ENCODE measurements at places on chromosomes 6 and 20.
A peak's percentile ranks its signal among the peaks of the same experiment; 100 is the strongest.

DNA sequence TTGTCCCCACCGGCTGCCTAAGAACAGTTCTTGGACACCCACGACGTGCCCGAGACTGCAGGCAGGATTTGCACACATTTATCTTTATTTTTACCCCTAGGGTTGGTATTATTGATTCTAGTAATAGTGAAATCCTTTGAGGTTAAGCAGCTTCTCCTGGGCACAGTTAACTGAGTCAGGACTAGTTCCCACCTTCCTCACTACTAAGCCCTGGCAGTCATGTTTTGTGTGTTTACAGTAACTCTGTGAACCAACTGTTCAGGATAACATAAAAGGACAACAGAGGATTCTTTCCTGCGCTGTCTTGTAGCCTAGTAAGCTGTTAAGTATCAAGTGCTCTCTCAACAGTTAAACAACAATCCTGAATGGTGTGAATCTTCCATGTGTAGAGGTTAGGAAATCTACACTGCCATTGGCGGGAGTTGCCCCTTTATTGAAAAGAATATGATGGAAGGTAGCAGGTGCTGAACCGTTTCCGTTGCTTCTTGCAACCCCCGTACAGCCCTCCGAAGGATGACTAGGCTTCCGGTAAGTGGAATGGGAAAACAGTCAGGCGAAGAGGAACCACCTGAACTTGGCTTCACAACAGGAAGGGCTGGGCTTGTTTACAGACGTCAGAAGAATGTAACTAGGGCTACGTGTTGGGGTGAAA is 979 bp upstream of the SOD2 start:
- DNase-seq = no peak

DNA sequence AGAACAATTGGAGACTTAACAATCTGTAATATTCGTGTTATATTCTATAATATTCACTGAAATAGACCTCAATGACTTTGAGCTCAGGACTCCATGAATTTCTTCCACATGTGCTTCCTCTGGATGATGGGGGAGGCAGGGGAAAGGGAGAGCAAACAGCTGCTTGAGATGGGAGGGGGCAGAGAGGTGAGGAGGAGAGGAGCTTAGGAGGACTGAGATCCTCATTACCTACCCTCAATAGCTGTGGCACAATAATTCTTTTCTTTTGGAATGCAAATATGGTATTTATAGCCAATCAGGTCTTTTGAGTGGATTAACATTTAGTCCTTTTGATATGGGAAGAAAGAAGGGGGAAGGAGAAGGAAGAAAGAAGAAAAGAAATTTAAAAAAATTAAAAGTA is 64.1 kb upstream of the ZNF217 start:
- no peak for DNase-seq

DNA sequence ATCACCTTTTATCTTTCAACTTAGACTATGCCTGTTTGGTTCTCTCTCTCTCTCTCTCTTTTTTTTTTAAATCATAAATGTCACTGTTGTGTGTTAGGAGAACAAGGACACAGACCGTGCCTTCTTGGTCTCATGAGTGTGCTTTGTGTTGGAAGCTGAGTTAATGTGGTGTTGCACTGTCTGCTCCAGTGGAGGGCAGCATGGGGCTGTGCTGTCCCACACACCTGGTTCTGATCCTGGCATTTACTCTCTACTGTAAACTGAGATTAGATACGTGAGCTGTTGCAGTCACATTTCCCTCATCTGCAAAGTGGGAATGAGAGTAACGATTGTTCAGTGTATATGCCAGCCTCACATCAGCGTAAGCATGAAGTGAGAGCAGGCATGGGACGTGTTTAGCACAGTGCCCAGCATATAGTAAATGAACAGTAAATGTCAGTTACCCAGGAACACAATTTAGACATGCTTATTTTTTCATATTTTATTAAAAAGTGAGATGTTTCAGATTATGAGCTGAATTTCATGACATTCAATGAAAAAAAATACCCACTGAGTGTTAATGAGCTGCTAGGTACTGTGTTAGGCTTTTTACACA is 161.1 kb downstream of the FARS2 start:
- DNase-seq = no peak

- no peak for DNase-seq
Observed at GRCh38 chr20:9076440-9076839, 7.6 kb downstream of the PLCB4 start.

GRCh38 chr20:48826883-48827771 is 672 bp downstream of the PREX1 start:
- DNase-seq = peak; percentile 29

DNA sequence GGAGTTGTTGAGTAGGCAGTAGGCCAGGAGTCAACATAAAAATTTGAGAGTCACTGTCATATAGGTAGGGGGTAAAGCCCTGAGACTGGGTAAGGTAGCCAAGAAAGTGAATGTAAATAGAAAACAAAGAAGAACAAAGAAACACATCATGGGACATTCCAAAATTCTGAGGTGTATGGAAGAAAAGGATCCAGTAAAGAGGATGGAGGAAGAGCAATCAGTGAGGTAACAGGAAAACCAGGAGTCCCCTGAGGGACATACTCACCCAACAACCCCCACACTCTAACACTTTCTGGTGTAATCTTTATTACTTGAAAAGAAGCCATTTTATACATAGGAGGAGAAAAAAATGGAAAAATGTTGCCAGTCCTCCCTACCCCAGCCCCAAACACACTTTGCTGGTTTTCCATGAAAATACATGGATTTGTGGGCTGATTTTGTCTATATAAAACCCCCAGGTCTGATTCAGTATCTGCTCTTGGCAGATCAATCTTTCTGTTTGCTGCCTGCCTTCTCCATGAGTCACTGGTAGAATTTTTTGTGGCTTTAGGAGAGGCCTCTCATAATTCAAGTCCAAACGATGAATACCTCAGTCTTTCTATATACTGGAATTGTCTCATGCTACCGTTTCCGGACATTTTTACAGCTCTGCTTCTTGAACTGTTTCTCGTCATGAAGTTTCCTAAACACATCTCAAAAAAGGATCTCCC is 271.4 kb upstream of the MAN1A1 start:
- no peak for DNase-seq

GRCh38 chr6:13373488-13373886 is 45.1 kb upstream of the TBC1D7 start:
- no peak for DNase-seq

DNA sequence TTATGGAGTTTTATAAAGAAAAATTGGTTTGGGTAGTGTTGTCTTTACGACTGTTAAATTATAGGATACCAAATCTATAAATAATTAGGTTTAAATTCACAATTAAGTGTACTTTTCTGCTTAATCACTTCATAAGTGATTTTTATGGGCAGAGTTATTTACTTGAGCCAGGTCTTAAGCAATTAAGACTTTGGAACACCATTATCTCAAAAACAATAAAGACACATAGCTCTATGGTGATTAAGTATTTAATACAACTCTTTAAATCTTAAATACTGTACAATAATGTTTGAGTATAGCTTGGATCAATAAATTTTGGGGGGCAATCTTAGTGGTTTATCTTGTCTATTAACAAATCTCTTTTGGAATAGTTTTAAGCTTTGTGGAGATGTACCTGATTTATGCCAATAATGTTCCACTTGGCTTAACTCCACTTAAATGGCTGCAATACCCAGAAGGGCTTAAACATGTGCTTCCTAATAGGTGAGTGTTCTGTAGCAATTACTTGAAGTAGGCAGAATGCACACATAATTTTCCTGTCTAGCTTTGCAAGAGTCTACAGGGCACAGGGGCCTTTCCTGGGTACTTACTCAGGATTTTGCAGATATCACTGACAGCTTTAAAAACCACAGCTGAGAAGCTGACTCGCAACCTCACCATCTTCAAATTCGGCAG is 7.5 kb downstream of the FERMT1 start:
- no peak for DNase-seq

GRCh38 chr6:137799950-137800568 is 67.0 kb upstream of the TNFAIP3 start:
- DNase-seq = peak; percentile 13

GRCh38 chr6:133568970-133569889 is 319.7 kb upstream of the TCF21 start:
- peak; percentile 33 for DNase-seq

DNA sequence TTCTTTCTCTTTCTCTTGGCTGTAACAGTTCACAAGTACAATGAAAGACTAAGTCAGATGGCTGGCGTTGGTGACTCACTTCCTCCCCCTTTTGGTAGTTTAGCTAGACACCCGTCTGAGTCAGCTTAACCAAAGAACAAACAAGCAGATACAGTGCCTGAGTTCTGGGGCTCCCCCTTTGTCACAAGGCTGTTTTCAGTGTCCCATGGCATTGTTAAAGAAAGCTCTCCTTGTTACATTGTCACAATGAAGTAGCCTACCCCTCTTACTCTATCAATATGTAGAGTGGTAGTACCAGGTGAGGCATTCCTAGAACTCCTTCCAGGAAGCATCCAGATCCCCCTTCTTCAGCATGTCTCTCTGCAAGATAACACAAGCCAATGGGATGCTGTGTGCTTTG is 38.6 kb downstream of the KIAA0408 start:
- peak; percentile 7 for DNase-seq

GRCh38 chr6:19869464-19869863 is 32.3 kb downstream of the ID4 start:
- no peak for DNase-seq

DNA sequence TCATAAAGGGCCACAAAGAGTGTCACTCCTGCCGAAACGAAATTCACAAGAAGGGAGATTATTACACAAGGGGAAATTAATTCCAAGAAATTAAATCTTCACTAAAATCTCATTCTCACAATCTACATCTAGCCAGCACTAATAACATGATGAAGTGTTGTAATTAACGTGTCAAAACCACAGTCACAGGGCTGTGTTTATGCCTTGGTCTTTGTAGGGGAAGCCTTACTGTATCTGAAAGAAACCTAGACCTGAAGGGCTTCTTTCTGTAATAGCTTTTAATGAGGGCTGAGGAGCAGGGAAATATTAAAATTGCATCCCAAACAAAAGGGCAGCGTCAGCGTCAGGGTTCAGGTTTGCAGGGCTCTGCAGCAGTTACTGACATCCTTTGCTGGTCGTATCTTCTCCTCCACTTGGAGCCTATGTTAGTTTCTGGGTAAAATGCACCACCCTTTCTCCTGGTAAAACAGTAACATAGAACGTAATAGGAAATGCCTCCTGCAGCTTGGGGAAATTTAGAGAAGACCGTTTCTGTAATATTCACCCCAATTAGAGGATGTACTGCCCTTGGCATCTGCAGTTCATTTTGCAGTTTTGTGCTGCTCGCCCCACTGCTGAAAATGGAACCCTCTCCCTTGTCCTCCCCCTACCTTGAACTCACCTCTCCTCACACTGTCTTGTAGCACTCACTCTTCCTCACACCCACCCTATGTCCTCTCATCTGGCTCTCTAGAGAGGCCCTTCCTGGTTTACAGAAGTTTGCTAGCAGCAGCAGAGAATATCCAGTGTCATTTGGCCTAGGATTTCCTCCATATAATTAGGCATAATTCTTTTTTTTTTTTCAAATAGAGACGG is 109.0 kb upstream of the TRAF3IP2 start:
- no peak for DNase-seq

DNA sequence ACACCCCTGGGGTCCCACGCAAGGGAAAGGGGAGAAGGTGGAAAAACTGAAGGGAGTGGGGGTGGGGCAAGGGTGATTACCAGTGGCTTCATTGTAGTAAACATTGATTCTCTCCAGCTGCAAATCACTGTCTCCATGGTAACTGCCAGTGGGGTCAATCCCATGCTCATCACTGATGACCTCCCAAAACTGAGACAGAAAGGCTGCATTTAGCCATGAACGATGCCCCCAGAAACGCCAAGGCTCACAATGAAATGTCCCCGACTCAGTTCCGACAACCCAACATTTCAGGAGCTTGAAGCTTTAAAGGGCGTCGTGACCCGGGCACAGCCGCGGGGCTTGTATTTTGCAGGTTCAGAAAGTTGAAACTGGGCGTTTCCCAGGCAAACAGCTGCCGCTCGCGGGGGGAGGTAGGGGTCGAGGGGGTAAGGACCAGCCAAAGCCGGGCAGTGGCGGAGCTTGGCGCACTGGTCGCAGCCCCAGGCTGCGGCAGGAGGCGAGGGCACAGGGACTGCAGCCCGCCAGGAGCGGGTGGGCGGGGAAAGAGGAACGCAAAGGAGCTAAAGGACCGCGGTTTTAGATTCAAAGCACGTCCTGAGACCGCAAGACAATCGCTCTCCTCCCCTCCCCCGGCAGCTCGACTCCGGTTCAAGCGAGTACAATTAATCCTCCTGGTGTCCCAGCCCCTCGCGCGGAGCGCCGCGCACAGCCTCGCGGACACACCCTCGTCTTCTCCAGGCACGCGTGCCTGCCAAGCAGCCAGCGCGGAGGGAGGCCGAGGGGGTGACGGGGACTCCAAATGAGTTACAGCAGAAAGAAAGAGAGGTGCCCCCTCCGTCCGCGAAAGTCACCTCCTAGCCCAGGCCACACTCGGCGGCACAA is 731 bp downstream of the TUBB2B start:
- no peak for DNase-seq

GRCh38 chr6:110036408-110037302 is 58.5 kb downstream of the GPR6 start:
- no peak for DNase-seq

GRCh38 chr6:144797881-144798589 is 512.9 kb downstream of the UTRN start:
- no peak for DNase-seq

DNA sequence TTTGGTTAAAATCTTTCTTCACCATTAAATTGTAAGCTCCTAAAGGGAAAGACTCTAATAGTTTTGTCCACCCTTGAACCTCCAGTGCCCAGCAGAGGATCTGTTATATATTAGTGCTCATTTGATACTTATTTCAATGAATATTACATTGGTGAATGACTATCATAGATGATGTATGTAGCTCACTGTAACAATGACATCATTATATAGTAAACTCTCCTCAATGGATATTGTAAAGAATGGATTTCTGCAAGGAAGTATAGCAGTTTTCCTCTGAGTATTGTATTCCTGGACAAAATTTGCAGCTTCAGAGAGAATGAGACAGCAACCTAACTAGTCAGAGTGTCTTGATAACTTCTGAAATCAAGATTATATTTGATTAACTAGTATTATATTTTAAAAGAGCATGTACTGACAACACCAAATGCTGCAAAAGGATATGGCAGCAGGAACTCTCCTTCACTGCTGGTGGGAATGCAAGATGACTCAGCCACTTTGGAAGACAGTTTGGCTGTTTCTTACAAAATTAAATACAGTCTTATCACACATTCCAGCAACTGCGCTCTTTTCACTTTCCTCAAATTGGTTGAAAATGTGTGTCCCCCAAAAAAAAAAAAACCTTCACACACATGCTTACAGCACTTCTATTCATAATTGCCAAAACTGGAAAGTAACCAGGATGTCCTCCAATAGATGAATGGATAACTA is 189.8 kb upstream of the OPRM1 start:
- DNase-seq = no peak

- no peak for DNase-seq
Observed at GRCh38 chr20:37543828-37544227, 16.2 kb upstream of the BLCAP start.
